Activated CD8-positive, alpha-beta T cell treated with anti-CD3 and anti-CD28 coated beads, Interleukin-2, amount 10 ng/mL, durations not matched to agents 7 days and 5 days (primary cell): ENCODE measurements at places on chromosomes 16 and 17. TPM values are rescaled to one million over a fixed set of nuclear protein-coding genes. Genes with fewer than 3 reads are reported as not detected.

GRCh38 chr17:55758171-55758570 lies 7.3 kb downstream of the PCTP start:
- no peak overlapping the region for H3K27ac ChIP-seq
- H3K27me3 ChIP-seq: no peaks in the 10 kb centered on the region
- H3K4me3 ChIP-seq: no peak overlapping the region
- DNase-seq: no peak
- H3K36me3 ChIP-seq: peaks cover 3% of the 10 kb centered on the region
- H3K4me1 ChIP-seq: no peaks in the 10 kb centered on the region

DNA sequence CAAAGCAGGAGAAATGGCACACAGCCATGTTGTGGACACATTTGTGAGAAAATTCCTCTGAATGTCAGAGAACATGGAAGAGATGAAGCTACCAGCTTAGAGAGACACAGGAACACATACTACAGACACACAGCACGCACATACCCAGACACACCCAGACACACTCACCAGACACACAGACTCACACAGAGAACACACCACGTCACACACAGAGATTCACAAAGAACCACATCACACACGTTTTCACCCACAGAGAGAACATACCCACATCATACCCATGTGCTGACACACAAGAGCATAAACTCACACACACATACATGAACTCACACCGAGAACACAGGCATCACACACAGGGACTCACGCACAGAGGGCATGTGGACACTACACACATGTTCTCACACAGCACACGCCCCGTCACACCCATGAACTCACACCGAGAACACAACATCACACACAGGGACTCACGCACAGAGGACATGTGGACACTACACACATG lies 124.9 kb downstream of the METRNL start:
- H3K36me3 ChIP-seq: no peaks in the 10 kb centered on the region
- H3K27ac ChIP-seq: no peak overlapping the region
- no peak overlapping the region for H3K4me3 ChIP-seq
- peaks cover 2% of the 10 kb centered on the region for H3K27me3 ChIP-seq

Gene RASL10B
- 0.10 TPM for total RNA-seq

Gene TBC1D3I
- 0.58 TPM for total RNA-seq
